ENCODE measurements at places on chromosomes 3 and 15.

- DNase-seq: peak; percentile 73
Measured at GRCh38 chr15:69523010-69524001, 70.7 kb downstream of the RPLP1 start.

DNA sequence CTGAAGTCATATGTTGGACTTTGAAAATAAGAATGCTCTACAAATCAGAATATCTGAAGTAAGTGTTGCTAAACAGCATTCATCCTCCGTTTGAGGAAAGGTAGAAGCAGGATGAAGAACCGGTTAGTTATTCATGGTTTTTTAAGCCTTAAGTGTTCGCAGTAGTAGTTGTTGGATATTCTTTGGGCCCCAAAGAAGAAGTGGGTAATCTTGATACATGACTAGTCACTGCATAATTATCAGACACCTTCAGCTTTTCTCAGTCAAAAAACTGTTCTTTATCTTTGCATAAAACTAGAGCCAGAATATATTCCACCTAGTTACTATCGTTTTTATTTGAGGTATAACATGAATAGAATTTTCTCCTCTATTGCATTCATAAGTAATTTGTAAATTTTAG is 13.8 kb downstream of the RAB5A start:
- DNase-seq: no peak

GRCh38 chr3:63528325-63529000 is 124.0 kb upstream of the SNTN start:
- no peak for DNase-seq

DNA sequence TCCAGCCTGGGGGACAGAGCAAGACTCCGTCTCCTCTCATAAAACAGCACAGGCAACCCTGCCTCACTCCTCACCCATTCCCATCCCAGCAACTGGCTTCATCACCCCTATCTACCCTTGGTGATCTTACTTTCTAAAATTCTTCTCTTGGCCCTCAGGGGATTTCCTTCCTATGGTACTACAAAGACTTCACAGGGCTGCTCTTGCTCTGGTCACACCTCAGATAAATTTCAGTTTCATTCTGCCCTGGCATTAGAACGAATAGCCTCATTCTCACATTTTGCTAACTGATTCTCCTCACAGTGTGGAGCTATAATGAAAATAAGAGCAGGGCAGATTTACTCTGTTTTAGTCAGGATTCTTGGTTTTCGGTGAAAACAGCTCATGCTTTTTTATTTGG is 22.1 kb upstream of the CRBN start:
- DNase-seq: no peak

GRCh38 chr3:146813496-146813895 is 208.3 kb upstream of the PLSCR5 start:
- DNase-seq: no peak

- no peak for DNase-seq
Measured at GRCh38 chr3:30747771-30748281, 141.4 kb downstream of the TGFBR2 start.

GRCh38 chr3:190345878-190346277 is 23.6 kb upstream of the CLDN1 start:
- DNase-seq: no peak

- DNase-seq: no peak
Measured at GRCh38 chr3:27293939-27294338, 75.2 kb downstream of the NEK10 start.

DNA sequence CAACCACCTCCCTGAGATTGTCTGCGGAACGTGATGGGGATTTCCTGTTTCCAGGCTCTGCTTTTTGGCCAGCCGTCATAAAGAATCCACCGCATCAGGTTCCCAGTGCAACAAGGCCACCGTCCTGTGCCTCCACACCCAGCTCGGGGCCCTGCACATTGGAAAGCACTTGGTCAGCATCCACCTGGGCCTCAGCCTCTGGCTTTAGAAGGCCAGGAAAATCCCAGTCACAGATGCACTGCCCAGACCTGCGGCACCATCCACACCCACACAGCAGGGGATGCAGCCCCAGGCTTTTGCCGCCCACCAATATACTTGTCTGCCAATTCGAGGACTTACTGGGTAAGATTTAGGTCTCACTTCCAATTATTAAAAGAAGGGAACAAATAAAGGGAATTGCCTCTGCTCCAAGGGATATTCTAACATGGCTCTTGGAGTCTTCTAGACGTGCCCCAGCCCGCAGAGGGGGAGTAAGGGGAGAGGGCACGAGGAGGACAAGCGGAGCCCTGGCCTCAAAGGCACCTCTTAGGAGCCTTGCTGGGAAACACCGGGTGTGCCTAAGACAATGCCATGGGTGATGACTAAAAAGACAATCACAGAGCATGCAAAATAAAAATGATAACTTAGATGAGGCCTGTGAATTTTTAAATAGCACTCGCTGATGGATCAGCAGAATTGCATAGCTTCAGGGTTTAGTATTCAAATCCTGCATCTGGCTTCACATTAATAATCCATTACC is 169.2 kb downstream of the FOXP1 start:
- DNase-seq: no peak

All from putamen (tissue), 1 donor.